ENCODE measurements at places on chromosomes 3 and 15. TPM values are rescaled to one million over a fixed set of nuclear protein-coding genes. Genes with fewer than 3 reads are reported as not detected.
A peak's percentile ranks its signal among the peaks of the same experiment; 100 is the strongest.

GRCh38 chr15:52151353-52151752, 38.8 kb upstream of the BCL2L10 start:
- no peak for DNase-seq

DNA sequence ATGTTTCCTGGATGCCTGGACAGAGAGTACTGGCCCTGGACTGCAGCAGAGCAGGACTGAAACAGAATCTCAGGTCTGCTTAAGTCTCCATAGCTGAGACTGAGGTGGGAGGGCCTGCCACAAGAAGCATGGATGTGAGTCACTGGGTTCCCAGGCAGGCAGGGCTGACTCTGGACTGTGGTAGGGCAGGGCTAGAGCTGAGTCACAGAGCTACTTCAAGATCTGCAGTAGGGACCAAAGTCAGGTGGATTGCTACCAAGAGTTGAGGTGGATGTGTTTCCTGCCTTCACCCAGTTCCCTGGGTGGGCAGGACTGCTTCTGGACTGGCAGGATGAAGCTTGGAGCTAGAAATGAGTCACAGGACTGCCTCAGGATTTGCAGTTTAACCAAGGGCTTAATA, 282.9 kb downstream of the AGBL1 start:
- no peak for DNase-seq

- DNase-seq = no peak
Measured at GRCh38 chr15:29203718-29204368, 65.8 kb downstream of the NSMCE3 start.

GRCh38 chr3:24854748-24855147, 360.1 kb upstream of the THRB start:
- DNase-seq = no peak

- DNase-seq = no peak
Measured at GRCh38 chr15:31412824-31413223, 86.2 kb downstream of the KLF13 start.

GRCh38 chr15:52318729-52319500, 23.3 kb upstream of the MYO5C start:
- no peak for DNase-seq

DNA sequence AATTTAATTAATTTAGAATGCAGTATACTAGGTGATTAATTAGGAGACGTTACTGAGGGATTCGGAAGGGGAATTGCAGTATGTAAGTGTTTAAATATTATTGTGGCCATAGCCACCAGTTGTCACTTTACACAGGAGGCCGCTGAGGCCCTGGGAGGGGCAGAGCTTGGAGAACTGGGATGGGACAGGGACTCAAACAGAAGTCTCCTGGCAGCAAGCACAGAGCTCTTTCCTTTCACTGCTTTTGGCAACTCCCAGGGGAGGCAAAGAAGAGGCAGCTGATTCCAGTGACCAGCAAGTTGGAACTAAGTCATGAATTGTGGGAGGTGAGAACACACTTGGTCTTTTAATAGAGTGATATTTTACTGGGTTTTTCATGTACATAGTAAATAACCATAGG, 248.6 kb downstream of the RPLP1 start:
- no peak for DNase-seq

- DNase-seq = no peak
Measured at GRCh38 chr15:57150066-57150865, 226.0 kb upstream of the CGNL1 start.

- peak; percentile 31 for DNase-seq
Measured at GRCh38 chr3:169663951-169664820, 674 bp upstream of the MECOM start.

DNA sequence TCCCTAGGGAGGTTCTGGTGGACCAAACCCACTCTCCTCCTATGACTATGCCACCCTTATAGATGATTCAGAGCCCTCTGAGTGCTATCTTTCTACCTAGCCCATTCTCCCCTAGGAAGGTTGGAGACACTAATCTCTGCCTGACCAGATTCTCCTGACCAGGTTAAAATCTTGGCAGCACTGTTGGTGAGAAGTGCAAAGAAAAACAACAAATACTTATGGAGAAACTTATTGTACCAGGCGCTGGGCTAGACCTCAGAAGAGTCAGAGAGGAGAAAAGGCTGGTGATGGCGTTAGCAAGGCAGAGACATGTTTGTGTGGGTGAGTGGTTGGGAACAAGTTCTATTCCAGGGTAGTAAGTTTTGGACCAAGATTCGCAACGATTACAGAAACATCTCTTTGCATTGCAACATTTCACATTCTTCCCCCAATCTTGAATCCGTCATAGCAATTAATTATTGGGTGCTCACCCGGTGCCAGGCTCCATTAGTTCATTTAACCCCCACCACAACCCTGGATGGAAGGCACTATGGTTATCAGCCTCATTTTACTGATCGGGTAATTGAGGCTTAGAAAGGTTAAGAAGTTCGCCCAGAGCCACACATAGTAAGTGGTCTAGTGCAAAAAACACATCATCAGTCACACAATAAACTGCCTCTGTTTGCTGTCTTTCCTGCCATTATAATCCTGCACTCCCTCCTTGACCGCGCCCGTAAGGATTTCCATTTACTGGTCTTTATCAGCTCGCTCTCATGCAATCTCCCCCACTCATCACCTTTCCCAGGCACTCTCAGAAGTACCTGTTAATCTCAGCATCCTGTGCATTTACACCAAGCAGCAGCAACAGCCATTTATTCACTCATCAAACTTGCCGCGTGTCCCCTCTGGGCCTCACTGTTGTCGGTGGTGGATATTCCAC, 655 bp upstream of the TSPAN3 start:
- DNase-seq = no peak

- no peak for DNase-seq
Measured at GRCh38 chr3:134955874-134956273, 160.8 kb downstream of the EPHB1 start.

The DENND6A gene
- 22.8 TPM for total RNA-seq

The CD80 gene
- total RNA-seq = 20.2 TPM

The PP2D1 gene
- not detected for total RNA-seq

The XCR1 gene
- not detected for total RNA-seq

The LIPC gene
- 4.4 TPM for total RNA-seq

The ZFAND6 gene
- 53.1 TPM for total RNA-seq

The GP5 gene
- 1.3 TPM for total RNA-seq

The CHRD gene
- total RNA-seq = not detected

All from activated CD8-positive, alpha-beta T cell treated with anti-CD3 and anti-CD28 coated beads, Interleukin-2, amount 10 ng/mL, durations not matched to agents 7 days and 5 days (primary cell).